Immature natural killer cell (primary cell): ENCODE measurements at places on chromosomes 11 and 22. TPM values are rescaled to one million over a fixed set of nuclear protein-coding genes. Genes with fewer than 3 reads are reported as not detected.
A peak's percentile ranks its signal among the peaks of the same experiment; 100 is the strongest.

RPLP2 gene
- 2,076 TPM for polyA plus RNA-seq

SLC5A1 gene
- polyA plus RNA-seq: not detected

CYP2D6 gene
- not detected for polyA plus RNA-seq

OR51G2 gene
- not detected for polyA plus RNA-seq

OR4A16 gene
- not detected for polyA plus RNA-seq

VSIG2 gene
- not detected for polyA plus RNA-seq

TIGD3 gene
- 0.90 TPM for polyA plus RNA-seq

TRIM51 gene
- polyA plus RNA-seq: not detected

PI4KA gene
- 31.5 TPM for polyA plus RNA-seq

CALCB gene
- polyA plus RNA-seq: not detected

GRCh38 chr11:126012852-126013251, 49.8 kb downstream of the CDON start:
- H3K27ac ChIP-seq: no peak overlapping the region
- no peak overlapping the region for H3K4me3 ChIP-seq
- no peak for DNase-seq

- DNase-seq: no peak
- no peaks in the 10 kb centered on the region for H3K4me1 ChIP-seq
- peaks cover 6% of the 10 kb centered on the region for H3K27me3 ChIP-seq
- H3K36me3 ChIP-seq: no peaks in the 10 kb centered on the region
- H3K4me3 ChIP-seq: no peak overlapping the region
Measured at GRCh38 chr11:117634756-117635603, 162.0 kb downstream of the DSCAML1 start.

DNA sequence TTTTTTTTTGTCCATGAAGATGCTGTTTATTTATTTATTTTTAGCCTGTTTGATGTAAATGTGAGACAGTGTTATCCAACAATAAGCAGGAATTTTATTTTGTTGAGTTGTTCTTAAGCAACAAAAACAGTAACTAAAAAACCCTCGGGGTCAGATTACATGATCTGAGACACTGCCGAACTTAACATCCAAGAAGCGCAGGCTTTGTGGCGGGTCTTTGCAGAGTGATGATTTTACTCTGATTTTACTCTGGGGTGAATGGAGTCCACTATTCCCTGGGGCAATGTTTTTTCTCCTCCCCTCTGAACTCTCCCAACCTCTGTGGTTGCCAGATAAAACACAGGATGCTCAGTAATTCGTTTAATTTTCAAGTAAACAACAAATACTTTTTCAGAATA, 450.1 kb upstream of the B3GAT1 start:
- H3K27ac ChIP-seq: no peak overlapping the region
- H3K4me3 ChIP-seq: no peak overlapping the region
- no peak for DNase-seq
- H3K27me3 ChIP-seq: no peaks in the 10 kb centered on the region
- H3K4me1 ChIP-seq: no peaks in the 10 kb centered on the region

- no peak for DNase-seq
- H3K27me3 ChIP-seq: peaks cover 5% of the 10 kb centered on the region
- H3K27ac ChIP-seq: no peak overlapping the region
- peaks cover 4% of the 10 kb centered on the region for H3K4me1 ChIP-seq
- no peak overlapping the region for H3K4me3 ChIP-seq
- no peaks in the 10 kb centered on the region for H3K36me3 ChIP-seq
Measured at GRCh38 chr11:117941976-117942654, 12.9 kb upstream of the TMPRSS13 start.

- no peaks in the 10 kb centered on the region for H3K4me1 ChIP-seq
- no peak overlapping the region for H3K27ac ChIP-seq
- DNase-seq: no peak
- no peaks in the 10 kb centered on the region for H3K27me3 ChIP-seq
Measured at GRCh38 chr11:44548032-44548695, 17.3 kb upstream of the CD82 start.

GRCh38 chr11:131748151-131749050, 378.0 kb downstream of the NTM start:
- DNase-seq: no peak
- H3K27me3 ChIP-seq: no peaks in the 10 kb centered on the region
- no peaks in the 10 kb centered on the region for H3K36me3 ChIP-seq
- no peak overlapping the region for H3K4me3 ChIP-seq
- no peaks in the 10 kb centered on the region for H3K4me1 ChIP-seq

DNA sequence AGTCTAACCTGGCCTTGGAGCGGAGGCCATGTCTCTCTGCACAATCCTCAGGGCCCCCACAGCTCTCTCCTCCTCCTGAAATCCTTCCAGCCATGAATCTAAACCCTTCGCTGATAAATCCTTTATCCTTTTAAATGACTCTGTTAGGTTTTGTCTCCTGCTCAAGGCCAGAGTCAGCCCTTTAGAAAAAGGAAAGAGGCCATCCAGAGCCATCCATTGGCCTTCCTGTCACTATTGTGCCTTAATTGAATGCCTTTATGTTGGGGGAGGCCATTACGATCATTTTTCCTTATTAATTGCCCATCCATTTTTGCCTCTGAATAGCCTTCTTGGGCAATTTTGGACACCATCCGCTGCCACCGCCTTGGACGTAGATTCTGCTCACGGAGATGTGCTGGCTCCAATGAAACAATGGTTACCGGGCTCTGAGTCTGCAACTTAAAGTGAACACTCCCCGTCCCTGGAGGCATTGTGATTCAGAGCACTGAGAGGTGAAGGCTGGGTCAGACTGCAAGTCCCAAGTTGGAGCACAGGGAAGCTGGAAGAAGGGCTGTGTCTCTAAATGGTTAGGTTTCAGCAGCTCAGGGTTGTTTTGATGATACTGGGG, 213.0 kb upstream of the E2F8 start:
- no peak overlapping the region for H3K4me3 ChIP-seq
- no peak overlapping the region for H3K27ac ChIP-seq
- peaks cover 5% of the 10 kb centered on the region for H3K27me3 ChIP-seq
- no peaks in the 10 kb centered on the region for H3K36me3 ChIP-seq
- DNase-seq: no peak
- no peaks in the 10 kb centered on the region for H3K4me1 ChIP-seq

GRCh38 chr11:11251394-11251970, 101.6 kb downstream of the CSNK2A3 start:
- no peaks in the 10 kb centered on the region for H3K36me3 ChIP-seq
- H3K27ac ChIP-seq: no peak overlapping the region
- H3K4me1 ChIP-seq: no peaks in the 10 kb centered on the region
- H3K4me3 ChIP-seq: no peak overlapping the region
- H3K27me3 ChIP-seq: peaks cover 3% of the 10 kb centered on the region
- DNase-seq: no peak

DNA sequence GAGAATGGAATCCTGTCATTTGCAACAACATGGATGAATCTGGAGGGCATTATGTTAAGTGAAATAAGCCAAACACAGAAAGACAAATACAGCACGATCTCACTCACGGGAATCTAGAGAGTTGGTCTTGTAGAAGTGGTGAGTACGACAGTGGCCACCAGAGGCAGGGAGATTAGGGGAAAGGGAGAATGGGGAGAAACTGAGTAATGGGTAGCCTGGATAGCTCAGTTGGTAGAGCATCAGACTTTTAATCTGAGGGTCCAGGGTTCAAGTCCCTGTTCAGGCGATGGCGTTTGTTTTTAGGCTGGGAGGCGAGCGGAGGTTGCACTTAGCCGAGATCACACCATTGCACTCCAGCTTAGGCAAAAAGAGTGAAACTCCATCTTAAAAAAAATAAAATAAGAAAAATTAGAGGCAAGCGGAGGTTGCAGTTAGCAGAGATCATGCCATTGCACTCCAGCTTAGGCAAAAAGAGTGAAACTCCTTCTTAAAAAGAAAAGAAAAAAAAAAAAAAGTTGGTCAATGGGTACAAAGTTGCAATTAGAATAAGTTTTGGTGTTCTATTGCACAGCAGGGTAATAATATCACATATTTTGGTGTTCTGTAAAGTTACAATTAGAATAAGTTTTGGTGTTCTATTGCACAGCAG, 95.7 kb upstream of the UBASH3B start:
- no peak overlapping the region for H3K4me3 ChIP-seq
- no peak overlapping the region for H3K27ac ChIP-seq
- DNase-seq: no peak

DNA sequence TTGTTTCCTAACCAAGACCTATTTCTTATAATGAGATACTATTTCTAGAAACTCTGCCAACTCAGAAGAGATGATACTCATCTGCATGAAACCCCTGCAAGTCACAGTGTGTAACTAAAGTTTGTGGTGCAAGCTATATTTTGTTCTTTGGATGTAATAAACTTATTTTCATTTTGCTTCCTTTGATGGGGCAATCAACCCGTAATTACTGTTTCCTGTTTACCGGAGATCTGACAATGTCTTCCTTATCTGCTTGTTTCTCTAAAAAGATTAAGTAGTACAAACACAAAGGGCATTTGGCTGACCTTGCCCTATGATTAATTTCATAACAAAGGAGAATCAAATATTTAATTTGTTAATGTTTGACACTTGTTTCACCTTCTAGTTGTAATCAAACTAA, 846.6 kb upstream of the ANO3 start:
- no peak overlapping the region for H3K27ac ChIP-seq
- no peak for DNase-seq
- no peaks in the 10 kb centered on the region for H3K27me3 ChIP-seq
- H3K36me3 ChIP-seq: no peaks in the 10 kb centered on the region
- H3K4me1 ChIP-seq: no peaks in the 10 kb centered on the region

DNA sequence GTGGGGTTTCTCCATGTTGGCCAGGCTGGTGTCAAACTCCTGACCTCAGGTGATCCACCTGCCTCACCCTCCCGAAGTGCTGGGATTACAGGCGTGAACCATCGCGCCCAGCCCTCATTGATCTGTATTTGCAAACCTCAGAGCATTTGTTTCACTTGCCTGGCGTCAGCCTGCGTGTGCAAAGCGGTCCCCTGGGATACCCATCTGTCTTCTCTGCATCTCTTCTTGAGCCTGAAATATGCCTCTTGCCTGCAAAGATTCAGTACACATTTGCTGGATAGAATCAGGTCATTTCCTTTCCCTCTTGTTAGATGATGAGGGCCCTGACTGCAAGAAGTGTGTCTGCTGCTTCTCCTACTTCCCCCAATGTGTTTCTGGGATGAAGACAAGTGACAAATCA, 1291.0 kb downstream of the TBC1D22A start:
- no peaks in the 10 kb centered on the region for H3K4me1 ChIP-seq
- no peak overlapping the region for H3K27ac ChIP-seq
- peaks cover 18% of the 10 kb centered on the region for H3K27me3 ChIP-seq
- H3K4me3 ChIP-seq: no peak overlapping the region

- peaks cover 2% of the 10 kb centered on the region for H3K27me3 ChIP-seq
- peaks cover 49% of the 10 kb centered on the region for H3K4me1 ChIP-seq
- peak overlapping the region; percentile 72 for H3K4me3 ChIP-seq
- H3K27ac ChIP-seq: peak overlapping the region; percentile 61
- no peaks in the 10 kb centered on the region for H3K36me3 ChIP-seq
- no peak for DNase-seq
Measured at GRCh38 chr22:20211997-20212753, 55.9 kb downstream of the RTN4R start.

GRCh38 chr11:91792779-91793262, 431.8 kb upstream of the FAT3 start:
- no peaks in the 10 kb centered on the region for H3K36me3 ChIP-seq
- DNase-seq: no peak
- H3K27me3 ChIP-seq: no peaks in the 10 kb centered on the region
- H3K4me3 ChIP-seq: no peak overlapping the region

DNA sequence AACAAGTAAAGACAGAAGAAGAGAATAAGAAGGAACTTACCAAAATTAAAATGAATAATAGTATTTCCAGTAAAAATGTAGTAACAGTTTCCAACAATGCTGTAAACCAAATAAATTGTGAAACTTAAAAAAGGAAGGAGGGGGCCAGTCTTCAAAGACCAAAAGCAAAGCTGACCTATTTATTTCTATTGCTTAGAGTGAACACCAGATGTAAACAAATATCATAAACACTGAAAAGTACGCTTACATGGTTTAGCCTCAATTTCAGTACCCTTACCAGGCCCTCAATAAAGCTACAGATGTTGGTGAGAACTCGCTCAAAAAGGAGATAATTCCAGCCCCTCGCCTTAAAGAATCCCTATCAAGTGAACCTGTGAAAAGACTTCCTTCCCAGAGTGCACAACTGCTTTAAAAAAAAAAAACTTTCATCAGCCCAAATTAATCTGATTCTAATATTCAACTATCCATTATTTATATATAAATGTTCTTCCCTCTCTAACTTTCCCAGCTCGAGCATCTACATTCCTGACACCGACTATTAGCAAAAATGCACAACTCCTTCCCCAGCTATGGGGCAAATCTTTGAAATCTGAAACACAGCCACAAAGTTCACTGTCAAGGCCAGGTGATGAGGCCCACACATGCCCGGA, 2.4 kb downstream of the PHF21A start:
- peak overlapping the region; percentile 99 for H3K27ac ChIP-seq
- no peak for DNase-seq
- peak overlapping the region; percentile 98 for H3K4me3 ChIP-seq
- H3K27me3 ChIP-seq: peaks cover 21% of the 10 kb centered on the region
- no peaks in the 10 kb centered on the region for H3K36me3 ChIP-seq

GRCh38 chr11:8269636-8270035, 6.0 kb upstream of the LMO1 start:
- H3K4me3 ChIP-seq: no peak overlapping the region
- peaks cover 24% of the 10 kb centered on the region for H3K27me3 ChIP-seq
- no peak for DNase-seq
- peaks cover 7% of the 10 kb centered on the region for H3K4me1 ChIP-seq
- H3K36me3 ChIP-seq: no peaks in the 10 kb centered on the region

GRCh38 chr22:46592390-46592872, 27.8 kb upstream of the GRAMD4 start:
- peak; percentile 72 for DNase-seq
- peaks cover 44% of the 10 kb centered on the region for H3K4me1 ChIP-seq
- peak overlapping the region; percentile 93 for H3K27ac ChIP-seq
- H3K4me3 ChIP-seq: peak overlapping the region; percentile 85
- peaks cover 8% of the 10 kb centered on the region for H3K27me3 ChIP-seq

DNA sequence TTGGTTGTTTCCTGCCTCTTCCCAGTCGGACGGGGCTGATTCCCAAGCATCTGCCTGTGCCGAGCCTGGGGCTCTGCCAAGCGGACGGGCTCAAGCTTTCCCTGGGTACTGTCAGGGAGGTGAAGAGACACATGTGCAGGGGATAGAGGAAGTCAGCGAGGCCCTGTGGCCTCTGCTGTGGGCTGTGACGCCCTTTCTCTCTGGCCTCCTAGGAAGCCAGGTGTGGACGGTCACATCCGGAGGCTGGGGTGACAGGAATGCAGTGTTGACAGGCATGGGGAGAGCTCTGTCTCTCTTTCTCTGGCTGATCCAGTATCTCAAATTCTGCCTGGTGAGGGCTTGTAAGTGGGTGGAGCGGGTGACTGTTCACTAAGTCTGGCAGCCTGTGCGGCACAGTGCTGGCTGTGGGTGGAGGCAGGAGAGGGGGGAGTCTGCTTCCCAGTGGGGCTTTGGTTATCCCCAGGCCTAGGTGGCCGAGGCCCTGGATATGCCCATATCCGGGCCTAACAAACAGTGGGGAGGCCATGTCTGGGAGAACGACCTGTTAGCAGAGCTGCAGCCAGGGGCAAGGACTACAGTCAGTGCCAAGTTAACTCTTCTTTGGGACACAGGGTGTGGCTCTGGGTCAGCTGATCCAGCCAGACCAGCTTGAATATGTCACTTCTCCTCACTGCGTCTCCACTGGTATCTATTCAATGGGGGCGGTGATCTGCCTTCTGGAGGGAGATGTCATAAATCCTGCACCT, 1.9 kb downstream of the KCTD17 start:
- no peak overlapping the region for H3K4me3 ChIP-seq
- DNase-seq: no peak
- H3K27ac ChIP-seq: peak overlapping the region; percentile 73
- H3K4me1 ChIP-seq: peaks cover 17% of the 10 kb centered on the region
- H3K36me3 ChIP-seq: peaks cover 21% of the 10 kb centered on the region
